ENCODE measurements at places on chromosomes 2 and 18.

- DNase-seq: no peak
These were observed 125.0 kb upstream of the ARHGAP28 start for GRCh38 chr18:6604573-6604941.

DNA sequence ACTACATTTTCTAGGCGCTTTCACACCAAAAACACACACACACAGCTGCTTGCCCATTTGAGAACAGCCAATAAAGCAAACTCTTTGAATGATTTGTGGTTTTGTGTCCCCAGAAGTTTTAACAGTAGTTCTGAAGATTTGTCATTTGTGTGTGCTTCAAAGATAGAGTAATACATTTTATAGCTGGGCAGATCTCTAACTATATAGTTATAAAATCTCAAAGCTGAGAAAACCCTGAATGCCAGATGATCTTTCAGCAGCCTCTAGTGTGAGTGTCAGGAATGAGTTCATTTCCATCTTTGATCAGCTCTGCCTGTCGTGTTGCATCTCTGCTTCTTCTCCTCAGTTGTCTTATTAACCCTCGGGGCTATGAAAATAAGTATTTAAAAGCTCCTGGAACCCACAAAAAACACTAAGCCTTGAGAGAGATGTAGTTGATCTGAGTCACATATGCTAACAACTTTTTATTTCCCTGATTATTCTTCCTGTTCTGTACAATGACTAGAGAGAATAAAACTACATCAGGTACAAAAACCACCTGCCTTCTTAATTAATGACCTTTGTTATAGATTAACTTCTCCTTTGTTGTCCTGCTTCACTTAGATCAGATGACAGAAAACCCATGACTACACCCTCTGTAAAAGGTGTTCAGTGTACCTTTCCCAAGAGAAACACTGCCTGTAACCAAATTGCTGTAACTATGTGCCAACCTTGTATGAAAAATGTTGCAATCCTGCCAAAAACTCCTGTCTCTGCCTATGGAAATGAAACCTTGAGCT lies 30.0 kb upstream of the SLC3A1 start:
- no peak for DNase-seq

DNA sequence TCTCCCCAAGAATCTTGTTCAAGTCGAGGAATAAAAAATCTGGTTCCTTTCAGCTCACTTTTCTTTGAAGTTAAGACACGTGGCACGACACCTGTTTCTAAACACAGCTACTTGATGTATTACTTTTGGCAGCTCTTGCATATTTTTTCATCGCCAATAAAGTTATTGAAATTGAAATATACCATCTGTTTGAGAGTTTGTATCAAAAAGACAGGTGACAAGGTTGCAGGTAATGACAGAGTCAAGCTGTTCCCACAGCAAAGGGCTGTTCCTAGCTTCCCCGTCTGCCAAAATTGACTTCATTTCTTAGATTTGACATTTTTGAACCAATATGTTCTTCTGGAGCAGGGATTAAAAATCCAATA lies 5.5 kb upstream of the GPR45 start:
- DNase-seq: no peak

DNA sequence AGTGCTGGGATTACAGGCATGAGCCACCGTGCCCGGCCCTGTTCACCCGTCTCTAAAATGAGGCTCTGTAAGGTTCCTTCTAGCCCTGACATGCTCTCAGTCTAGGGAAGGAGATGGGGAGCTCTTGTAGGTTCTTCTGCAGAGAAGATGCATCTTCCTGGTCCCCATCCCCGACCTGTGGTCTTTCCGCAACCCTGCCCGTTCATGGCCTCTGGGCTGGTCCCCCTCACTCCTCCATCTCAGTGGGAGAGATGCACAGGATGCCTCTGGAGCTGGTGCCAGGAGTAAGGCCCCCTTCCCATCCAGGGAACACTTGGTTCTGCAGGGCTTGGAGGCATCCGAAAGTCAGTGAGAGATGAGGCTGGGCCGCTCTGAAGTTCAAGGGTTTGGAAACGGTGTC lies 212.7 kb downstream of the KLHL29 start:
- DNase-seq: no peak

GRCh38 chr2:237553948-237554347 lies 12.4 kb upstream of the PRLH start:
- DNase-seq: no peak

DNA sequence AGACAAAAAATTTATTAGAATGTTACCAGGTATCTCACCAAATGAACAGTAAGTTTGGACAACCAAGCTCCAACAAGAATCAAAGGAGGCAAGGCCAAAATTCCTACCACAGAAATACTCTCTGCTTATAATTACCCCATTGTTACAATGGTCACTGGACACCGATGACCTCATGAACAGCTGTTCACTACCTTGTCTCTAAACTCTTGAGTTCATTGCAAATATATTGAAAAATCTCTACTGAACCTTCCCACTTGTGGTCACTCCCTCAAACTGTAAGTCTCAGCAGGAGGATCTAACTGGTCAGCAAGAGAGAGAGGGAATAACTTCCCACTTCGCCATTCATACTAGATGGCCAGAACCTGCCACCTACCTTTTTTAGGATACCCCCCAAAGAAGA lies 50.0 kb downstream of the ERBB4 start:
- DNase-seq: no peak

- no peak for DNase-seq
These were observed 73.5 kb downstream of the TNS1 start for GRCh38 chr2:217929272-217929671.

DNA sequence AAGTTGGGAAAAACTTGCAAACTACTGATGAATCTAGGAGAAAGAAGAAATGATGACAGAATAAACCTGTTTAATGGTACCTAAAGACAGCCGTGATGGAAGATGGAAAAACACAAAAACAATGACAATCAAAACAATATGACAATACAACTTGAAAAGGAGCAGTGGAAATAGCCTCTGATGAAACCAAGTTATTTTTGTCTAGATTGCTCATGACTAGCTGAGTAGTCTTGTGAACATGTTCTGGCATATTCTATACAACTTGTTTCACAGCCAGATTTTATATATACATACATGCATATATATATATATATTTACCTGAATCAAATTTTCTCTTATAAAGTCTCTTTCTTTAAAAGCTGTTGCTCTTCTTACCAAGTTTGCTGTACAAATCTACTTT lies 439.1 kb downstream of the TGIF1 start:
- no peak for DNase-seq
